Activated CD4-positive, alpha-beta T cell treated with anti-CD3 and anti-CD28 coated beads, Interleukin-10, Interleukin-2, amounts not matched to agents 100 ng/mL and 50 ng/mL, durations not matched to agents 16 hours and 8 hours (primary cell): ENCODE measurements at places on chromosomes 11 and 22.

GRCh38 chr11:46277622-46278386 lies at the start of gene CREB3L1:
Gene CREB3L1 (plus strand): TSS chr11:46277662. CDS start chr11:46278112, 450 bp downstream.
- DNase-seq, result no peak

DNA sequence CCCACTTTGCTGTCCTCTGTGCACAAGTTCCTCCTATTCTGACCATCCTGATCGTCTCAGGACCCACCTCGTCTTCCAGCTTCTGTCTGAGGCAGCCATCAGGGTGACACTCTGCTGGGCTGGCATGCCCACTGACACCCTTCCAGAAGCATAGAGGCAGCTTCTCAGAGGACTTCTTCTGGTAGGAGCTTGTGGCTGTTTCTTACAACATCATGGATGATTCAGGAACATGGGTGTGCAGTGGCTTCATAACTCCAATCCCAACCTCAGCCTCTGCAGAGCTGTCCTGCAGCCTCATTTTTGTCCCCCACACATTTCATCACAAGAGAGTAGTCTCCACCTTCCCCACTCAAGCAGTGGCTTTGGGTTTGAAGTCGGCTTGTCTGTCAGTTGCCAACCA lies 20.9 kb upstream of the CTR9 start:
- DNase-seq, result no peak

DNA sequence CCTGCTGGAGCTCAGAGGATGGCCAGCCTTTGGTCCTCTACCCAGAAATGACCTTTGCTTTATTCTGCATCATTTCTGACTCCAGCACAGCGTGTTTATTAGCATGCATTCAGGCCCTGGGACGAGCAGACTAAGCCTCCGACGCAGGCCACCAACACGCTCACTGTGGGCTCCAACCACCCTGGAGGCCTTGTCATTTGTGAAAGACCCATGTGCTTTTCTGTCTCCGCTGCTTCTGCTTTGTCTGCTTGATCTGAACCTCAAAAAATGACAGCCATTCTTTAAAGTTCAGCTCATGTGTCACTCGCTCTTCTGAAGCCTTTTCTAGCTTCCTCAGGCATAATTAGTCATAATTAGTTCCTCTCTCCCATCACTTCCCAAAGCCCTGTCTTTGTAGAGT lies 109.1 kb upstream of the TIMP3 start:
- no peak for DNase-seq

DNA sequence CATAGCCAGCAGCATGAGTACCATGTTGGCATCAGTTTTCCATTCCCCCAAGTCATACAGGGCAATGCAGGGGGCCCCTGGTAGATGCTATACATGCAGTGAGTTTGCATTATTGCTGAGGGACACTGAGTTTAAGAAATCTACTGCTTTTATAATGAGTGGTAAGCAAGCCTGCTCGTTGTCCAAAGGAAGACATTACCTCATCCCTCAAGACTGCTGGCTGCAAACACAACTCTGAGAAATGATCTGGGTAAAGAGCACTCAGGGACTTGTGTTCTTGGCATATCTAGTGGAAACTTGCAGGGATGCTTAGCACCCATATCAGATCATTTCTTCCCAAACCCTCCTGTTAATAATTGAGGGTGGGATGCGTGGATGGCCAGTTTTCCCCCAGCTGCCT lies 77.9 kb downstream of the CWC15 start:
- no peak for DNase-seq

GRCh38 chr11:59415111-59415510 lies 11.1 kb downstream of the OR5A2 start:
- no peak for DNase-seq

- no peak for DNase-seq
Measured at GRCh38 chr22:20054485-20054884, 25.6 kb upstream of the DGCR8 start.

DNA sequence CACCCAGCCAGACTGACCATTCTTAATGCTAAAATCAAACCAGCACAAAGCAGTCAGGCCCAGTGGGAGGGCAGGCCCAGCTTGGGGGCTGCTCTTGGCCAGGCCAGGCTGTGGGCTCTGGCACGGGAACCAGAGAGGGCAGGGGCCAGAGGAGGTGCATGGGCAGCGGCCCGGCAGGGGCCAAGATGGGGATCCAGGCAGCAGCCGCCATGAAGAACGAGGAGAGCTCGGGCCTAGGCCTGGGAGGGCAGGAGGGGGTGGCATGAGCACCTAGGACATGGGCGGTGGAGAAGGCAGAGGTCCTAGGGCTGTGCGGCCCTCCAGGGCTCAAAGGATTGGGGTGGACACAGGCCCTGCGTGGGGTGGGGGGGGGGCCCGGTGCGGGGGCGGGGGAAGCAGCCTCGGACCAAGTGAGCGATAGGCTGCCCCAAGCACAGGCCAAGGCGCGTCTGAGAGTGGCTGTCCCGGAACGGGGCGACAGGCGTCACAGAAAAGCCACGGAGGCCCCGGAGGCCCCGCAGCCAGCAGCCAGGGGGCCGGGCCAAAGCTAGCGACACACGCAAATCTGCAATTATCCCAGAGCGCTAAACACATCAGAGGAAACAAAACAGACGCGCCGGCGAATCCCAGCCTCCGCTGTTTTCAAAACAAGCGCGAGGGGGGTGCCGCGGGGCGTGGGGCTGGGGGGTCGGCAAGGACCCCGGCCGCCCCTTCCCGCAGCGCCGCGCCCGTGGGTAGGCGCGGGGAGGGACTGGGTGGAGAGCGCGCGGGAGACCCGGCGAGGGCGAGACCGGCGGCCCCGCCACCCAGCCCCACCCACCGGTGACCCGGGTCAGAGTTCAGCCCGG lies 8.3 kb downstream of the PLXNB2 start:
- no peak for DNase-seq

DNA sequence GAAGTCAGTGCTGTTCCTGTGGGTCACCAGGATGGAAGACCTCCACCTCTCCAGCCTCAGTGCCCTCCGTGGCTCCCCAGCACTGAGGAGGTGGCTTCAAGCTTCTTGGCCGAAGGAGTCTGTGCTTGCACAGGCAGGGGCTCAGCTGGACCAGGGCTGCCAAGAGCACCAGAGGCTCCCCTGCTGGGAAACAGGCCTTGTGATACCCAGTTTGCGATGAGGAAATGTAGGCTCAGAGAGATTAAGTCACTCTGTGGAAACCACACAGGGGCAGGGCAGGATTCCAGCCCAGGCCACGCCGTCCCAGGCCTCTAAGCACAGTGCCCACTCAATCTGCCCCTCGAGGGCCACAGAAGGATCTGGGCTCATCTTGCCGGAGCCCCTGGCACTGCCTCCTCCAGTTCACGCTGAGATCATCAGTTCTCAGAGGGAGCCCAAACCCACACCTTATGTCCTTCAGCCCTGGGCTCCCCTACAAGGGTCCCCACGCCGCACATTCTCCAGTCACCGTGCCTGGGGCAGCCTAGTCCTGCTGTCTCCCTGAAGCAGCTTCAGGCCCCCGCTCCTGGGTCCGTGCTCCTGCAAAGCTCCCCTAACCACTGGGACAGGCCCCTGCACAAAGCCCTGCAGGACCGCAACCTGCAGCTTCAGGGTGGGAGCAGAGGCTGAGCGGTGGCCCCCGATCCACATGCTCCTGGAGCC lies 21.6 kb downstream of the ANO1 start:
- no peak for DNase-seq

DNA sequence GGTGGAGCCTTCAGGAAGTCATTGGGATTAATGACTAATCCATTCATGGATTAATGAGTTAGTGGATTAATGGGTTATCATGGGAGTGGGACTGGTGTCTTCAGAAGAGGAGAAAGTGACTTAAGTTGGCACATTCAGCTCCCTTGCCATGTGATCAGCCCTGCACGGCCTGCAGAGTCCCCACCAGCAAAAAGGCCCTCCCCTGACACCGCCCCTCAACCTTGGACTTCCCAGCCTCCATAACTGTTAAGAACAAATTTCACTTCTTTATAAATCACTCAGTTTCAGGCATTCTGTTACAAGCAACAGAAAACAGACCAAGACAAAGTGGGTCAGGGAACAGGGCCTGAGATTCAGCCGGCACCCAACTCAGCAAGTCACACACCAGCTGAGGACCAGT lies 85.3 kb downstream of the MICAL3 start:
- DNase-seq, result no peak

GRCh38 chr11:58784995-58785394 lies 53.3 kb upstream of the GLYAT start:
- no peak for DNase-seq

GRCh38 chr11:90318651-90319050 lies 95.8 kb upstream of the CHORDC1 start:
- no peak for DNase-seq

DNA sequence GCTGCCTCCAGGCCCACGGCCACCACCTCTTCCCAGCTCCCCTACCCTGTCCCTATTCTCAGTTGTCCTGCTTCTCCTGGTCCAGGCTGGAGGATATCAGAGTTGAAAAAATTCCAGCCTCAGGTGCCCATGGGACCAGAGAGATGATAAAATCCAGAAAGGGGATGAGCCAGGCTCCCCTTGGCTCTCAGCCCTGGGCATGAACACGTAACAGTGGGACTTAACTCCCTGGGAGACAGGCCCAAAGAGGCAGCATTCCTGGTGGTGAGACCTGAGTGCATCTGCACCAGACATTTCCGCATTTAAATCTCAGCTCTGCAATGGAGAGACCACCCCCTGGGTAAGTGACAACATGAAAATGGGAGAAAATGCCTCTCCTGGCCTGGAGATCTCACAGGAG lies 10.4 kb upstream of the SLC39A13 start:
- no peak for DNase-seq

DNA sequence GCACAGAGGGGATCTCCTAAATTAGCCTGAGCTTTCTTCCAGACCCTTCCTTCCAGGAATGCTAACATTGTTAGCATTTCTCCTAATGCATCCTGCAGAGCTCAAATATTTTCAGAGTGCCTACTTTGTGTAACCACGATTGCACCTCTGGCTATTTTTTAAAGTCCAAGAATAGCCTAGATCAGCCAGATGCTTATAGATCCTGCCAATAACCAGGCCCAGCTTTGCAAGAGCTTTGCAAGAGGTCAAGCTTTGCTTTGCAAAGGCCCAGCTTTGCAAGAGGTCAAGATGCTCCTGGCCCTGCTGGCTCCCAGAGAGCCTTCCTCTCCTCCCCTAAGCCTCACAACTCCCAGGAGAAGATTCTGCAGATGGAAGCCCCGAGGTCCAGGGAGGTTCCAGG lies 491.9 kb downstream of the MN1 start:
- DNase-seq, result no peak

GRCh38 chr22:48711031-48711431 lies 1116.6 kb downstream of the BRD1 start:
- DNase-seq, result no peak

- peak; percentile 91 for DNase-seq
Measured at GRCh38 chr22:29202212-29203192, 3.2 kb upstream of the EMID1 start.

DNA sequence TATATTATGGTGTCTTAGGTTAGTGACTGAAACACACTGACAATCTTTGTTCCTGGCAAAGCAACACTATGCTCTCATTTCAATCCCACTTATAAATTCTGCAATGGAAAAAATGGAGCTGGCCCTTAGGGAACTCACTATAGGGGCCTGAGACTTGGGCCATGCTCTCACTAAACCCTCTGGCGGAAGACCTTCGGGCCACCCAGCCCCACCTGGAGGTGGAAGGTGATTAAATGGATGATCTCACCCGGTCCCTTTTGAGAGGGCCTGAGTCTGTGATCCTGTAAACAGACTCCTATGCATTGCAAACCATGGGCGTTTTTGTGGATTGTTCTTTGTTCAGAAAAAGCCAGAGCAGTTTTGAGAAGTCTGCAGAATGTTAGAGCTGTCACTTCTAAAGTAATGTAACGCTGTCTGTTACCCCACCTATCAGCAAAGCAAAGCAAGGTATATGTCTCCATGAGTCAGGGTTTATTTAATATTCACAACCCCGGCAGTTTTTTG lies 17.0 kb upstream of the CDON start:
- no peak for DNase-seq

GRCh38 chr22:27992294-27993165 lies 73.5 kb upstream of the PITPNB start:
- DNase-seq, result no peak

DNA sequence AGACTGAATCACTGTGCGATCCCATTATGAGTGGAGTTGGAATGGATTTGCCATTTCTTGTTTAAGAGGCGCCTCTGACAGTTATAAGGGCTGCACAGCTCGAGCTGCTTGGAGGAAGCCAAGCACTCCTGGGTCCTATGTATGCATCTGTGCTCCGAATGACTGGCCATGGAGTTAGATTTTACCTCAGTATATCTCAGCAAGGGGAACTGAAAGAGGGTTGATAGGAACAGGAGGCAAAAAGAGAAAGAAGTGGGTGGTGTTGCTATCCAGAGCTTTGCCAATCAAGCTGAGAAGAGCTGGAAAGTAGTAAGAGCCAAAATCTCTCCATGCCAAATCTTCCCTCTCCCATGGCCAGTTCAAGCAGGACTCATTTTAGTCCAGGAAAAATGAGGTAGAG lies 632.0 kb upstream of the KIRREL3 start:
- no peak for DNase-seq
